Ascending aorta (tissue), 2 donors: ENCODE measurements at places on chromosomes 1 and 21.

DNA sequence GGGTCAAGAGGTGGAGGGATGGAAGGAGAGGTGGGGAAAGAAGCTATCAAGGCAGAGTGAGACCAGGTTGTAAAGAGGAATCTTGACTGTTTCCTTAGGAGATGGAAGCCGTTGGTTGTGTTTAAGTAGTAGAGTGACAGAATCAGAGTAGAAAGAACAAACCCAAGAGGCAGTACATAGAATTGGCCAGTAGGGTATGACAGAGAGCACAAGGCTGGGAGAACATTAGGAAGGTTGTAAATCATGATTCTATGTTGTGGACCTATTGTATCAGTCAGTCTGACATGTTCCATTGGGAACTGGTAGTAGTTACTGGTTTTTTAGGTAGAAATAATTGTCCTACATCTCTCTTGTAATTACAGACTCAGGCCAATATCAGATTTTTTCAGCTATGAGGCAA is 486.9 kb upstream of the USP24 start:
- no peak for DNase-seq
- H3K4me1 ChIP-seq = no peaks in the 10 kb centered on the region
- no peak overlapping the region for H3K4me3 ChIP-seq
- no peaks in the 10 kb centered on the region for H3K27me3 ChIP-seq
- no peak overlapping the region for H3K27ac ChIP-seq
- no peaks in the 10 kb centered on the region for H3K36me3 ChIP-seq

GRCh38 chr1:107547363-107548155 is 406.7 kb downstream of the NTNG1 start:
- H3K27me3 ChIP-seq = no peaks in the 10 kb centered on the region
- H3K4me3 ChIP-seq = no peak overlapping the region
- no peaks in the 10 kb centered on the region for H3K4me1 ChIP-seq
- no peaks in the 10 kb centered on the region for H3K36me3 ChIP-seq
- H3K27ac ChIP-seq = no peak overlapping the region

GRCh38 chr1:16921391-16922185 is at the start of gene CROCC:
CROCC (plus strand) TSS chr1:16921931; CDS start chr1:16922019, 88 bp downstream.
- no peaks in the 10 kb centered on the region for H3K36me3 ChIP-seq
- no peaks in the 10 kb centered on the region for H3K4me1 ChIP-seq
- H3K27me3 ChIP-seq = no peaks in the 10 kb centered on the region
- no peak within 1 kb of the TSS for H3K4me3 ChIP-seq

DNA sequence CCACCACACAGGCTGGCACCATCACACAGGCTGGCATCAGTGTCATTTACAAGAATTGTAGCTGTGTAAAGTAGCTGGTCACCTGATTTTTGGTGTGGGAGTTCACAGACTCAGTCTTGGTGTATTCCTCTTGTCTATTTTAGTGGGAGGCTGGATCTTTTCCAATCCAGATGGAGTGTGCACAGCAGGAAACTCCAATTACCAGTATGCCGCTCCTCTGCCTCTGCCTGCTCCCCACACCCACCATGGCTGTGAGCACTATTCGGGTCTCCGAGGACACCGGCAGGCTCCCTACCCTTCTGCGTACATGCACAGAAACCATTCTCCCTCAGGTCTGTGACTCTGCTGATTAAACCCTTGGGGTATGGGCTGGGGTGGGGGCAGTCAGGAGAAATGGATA is 24.2 kb downstream of the TBX19 start:
- H3K36me3 ChIP-seq = peaks cover 30% of the 10 kb centered on the region
- no peak overlapping the region for H3K27ac ChIP-seq
- no peak for DNase-seq
- H3K27me3 ChIP-seq = no peaks in the 10 kb centered on the region

- H3K4me1 ChIP-seq = no peaks in the 10 kb centered on the region
- DNase-seq = no peak
- no peaks in the 10 kb centered on the region for H3K27me3 ChIP-seq
- H3K27ac ChIP-seq = no peak overlapping the region
- no peaks in the 10 kb centered on the region for H3K36me3 ChIP-seq
Measured at GRCh38 chr1:247246325-247247115, 9.4 kb upstream of the VN1R5 start.

DNA sequence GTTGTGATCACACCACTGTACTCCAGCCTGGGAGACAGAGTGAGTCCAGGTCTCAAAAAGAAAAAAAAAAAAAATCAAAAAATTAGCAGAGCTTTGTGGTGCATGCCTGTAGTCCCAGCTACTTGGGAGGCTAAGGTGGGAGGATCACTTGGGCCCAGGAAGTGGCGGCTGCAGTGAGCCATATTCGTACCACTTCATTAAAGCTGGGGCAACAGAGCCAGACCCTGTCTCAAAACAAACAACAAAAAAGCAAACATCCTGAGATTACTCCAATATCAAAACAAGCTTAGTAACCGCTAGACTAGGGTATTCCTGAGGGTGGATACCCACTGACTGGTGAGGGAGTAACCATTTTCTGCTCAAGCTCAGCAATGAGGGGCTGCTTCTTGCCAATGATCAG is 12.9 kb upstream of the THRAP3 start:
- H3K4me3 ChIP-seq = no peak overlapping the region
- no peaks in the 10 kb centered on the region for H3K36me3 ChIP-seq
- H3K27me3 ChIP-seq = no peaks in the 10 kb centered on the region
- H3K4me1 ChIP-seq = peaks cover 9% of the 10 kb centered on the region
- H3K27ac ChIP-seq = no peak overlapping the region

GRCh38 chr1:177432897-177433296 is 262.1 kb downstream of the BRINP2 start:
- no peaks in the 10 kb centered on the region for H3K36me3 ChIP-seq
- H3K4me1 ChIP-seq = no peaks in the 10 kb centered on the region
- no peak overlapping the region for H3K4me3 ChIP-seq
- no peaks in the 10 kb centered on the region for H3K27me3 ChIP-seq
- H3K27ac ChIP-seq = no peak overlapping the region
- DNase-seq = no peak
